ENCODE measurements at places on chromosomes 11 and 22.
A peak's percentile ranks its signal among the peaks of the same experiment; 100 is the strongest.

GRCh38 chr11:6475936-6476335, 2.2 kb upstream of the TRIM3 start:
- no peak for DNase-seq

- no peak for DNase-seq
Measured at GRCh38 chr11:34960277-34960676, 43.9 kb downstream of the PDHX start.

GRCh38 chr11:2473361-2474058, 28.7 kb downstream of the KCNQ1 start:
- DNase-seq: no peak

DNA sequence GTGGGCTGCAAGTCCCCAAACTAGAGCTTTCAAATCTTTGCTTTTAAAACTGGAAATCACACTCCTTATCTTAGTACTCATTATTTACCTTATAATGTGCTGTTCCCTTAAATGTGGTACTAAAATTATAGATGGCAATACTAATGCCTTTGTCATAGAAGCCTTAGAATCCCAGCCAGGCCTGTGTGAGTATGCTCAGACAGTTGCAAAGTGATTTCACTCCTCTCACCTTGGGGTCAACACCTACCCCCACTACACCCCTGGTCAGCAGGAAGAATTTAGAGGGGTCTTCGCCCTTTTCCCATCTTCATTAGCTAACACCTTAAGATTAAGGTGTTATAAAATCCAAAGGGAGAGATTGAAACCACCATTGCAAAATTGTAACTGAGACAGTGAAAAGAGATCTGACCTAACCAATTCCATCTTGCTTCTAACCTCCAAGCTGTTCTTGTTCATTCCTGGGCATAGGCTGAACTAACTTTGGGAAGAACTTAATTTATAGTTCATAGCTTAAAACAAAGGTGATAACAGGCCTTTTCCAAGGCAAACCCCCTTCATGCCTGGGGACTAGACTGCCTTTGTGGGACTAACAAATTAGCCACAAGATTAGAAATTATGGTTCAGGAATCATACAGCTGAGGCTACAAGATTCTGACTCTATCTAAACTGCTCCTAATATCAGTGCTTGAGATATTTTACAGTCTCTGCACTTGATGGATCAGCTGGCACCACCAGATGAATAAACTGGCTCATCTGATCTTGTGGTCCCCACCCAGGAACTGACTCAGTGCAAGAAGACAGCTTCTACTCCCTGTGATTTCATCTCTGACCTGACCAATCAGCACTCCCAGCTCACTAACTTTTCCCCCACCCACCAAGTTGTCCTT, 10.4 kb upstream of the MRPL17 start:
- DNase-seq: peak; percentile 85

GRCh38 chr11:2180789-2181370, 9.3 kb upstream of the TH start:
- no peak for DNase-seq

DNA sequence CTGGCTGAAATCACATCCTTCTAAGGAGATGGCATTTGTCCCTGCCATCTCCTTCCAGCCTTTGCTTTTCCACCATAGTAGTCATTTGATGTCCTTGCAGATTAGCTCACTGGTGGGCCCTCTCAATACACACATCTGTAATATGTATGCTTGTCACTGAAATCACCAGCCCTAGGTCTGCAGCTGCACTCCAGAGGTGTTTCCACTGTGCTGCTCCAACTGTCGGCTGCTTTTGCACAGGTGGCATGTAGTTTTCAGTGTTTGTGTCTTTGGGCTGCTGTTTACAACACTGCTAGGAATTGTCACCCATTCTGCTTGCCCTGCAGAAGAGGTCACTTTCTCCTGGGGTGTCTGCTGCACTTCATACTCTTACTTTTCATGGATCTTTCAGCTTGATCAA, 69.0 kb upstream of the GRAMD1B start:
- DNase-seq: no peak

- DNase-seq: no peak
Measured at GRCh38 chr11:2800655-2801531, 84.7 kb downstream of the CDKN1C start.

DNA sequence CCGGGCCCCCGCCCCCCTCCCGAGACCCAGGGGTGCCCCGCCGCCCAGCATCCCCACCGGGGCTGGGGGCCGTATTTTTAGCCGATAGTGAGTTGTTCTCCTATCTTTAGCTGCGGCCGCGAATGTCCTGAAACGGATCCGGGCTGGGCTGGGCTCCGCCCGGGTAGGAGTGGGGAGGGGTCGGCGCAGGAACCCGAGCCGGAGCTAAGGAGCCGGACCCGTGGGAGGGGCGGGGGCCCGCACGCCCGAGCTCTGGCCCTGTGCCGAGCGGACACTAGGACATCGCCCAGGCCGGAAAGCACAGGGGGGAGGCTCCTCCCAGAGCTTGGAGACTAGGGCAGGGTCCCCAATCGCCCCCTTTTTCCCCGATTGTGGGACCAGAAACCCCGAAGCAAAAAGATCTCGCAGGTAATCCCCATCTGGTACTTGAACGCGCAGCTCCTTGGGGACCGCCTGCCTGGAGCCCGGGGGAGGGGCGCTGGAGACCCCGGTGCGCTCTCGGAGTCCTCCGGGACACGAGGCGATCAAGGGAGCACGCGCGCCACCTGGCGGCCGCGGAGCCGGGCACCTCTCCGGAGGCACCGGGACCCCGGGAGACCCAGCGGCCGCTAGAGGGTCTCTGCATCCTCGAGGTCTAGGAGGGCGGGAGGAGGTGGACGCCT, 669 bp downstream of the CDC42EP2 start:
- no peak for DNase-seq
